ENCODE measurements at places on chromosomes 7 and 10. TPM values are rescaled to one million over a fixed set of nuclear protein-coding genes. Genes with fewer than 3 reads are reported as not detected.
A peak's percentile ranks its signal among the peaks of the same experiment; 100 is the strongest.

The CD36 gene
- 620 TPM for total RNA-seq

The JCAD gene
- total RNA-seq, result 76.7 TPM

The CALML5 gene
- total RNA-seq, result not detected

The GALNT17 gene
- total RNA-seq, result 2.1 TPM

The OGDHL gene
- 8.3 TPM for total RNA-seq

The CACNB2 gene
- 42.7 TPM for total RNA-seq

The SPDYE18 gene
- total RNA-seq, result 0.60 TPM

The HECW1 gene
- total RNA-seq, result not detected

The MAT1A gene
- total RNA-seq, result 0.20 TPM

- DNase-seq, result no peak
These were observed 45.9 kb upstream of the KLF6 start for GRCh38 chr10:3830946-3831345.

DNA sequence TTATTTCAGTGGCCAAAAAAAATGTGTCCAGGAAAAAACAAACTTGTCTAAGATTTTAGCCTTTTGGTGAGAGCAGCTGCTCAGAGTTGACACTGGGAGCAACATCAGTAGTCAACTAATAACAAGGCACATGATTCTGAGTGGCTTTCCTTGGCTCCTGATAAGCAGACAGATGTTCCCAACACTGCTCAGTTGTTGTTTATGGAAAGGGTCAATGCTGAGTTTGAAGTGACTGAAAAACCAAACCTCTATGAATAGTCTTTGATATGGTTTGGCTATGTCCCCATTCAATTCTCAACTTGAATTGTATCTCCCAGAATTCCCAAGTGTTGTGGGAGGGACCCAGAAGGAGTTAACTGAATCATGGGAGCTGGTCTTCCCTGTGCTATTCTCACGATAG lies 12.3 kb downstream of the DYDC1 start:
- DNase-seq, result no peak

DNA sequence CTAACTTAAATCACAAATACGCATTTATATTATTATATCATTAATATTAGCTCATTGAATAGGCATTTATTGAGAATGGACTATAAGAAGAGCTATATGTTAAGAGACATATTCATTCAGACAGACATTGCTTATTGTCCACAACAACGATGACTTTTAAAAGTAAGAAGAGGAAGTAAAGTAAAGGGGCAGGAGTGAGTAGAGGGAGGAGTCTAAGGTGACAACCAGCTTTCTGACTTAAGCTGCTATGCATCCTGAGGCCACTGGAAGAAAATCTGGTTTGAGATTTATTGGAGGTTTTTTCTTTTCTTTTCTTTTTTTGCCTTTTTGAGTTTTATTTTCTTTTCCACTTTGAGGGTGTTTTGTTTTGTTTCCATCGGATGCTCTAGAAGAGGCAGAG lies 723.5 kb downstream of the GRM8 start:
- no peak for DNase-seq

DNA sequence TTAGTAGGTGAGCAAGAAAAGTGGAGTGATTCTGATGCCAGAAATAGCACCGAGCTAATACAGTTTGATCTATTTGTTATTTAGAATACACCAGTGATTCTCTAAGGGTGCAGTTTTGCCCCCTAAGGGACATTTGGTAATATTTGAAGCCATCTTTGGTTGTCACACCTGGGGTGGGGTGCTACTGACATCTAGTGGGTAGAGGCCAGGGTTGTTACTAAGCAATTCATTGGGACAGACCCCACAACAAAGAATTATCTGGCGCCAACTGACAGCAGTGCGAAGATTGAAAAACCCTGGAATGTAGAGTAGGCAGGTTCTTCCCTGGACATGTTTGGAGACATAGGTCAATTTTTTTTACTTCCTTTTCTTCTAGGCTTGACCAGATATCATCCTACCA lies 14.6 kb downstream of the PALS2 start:
- DNase-seq, result no peak

DNA sequence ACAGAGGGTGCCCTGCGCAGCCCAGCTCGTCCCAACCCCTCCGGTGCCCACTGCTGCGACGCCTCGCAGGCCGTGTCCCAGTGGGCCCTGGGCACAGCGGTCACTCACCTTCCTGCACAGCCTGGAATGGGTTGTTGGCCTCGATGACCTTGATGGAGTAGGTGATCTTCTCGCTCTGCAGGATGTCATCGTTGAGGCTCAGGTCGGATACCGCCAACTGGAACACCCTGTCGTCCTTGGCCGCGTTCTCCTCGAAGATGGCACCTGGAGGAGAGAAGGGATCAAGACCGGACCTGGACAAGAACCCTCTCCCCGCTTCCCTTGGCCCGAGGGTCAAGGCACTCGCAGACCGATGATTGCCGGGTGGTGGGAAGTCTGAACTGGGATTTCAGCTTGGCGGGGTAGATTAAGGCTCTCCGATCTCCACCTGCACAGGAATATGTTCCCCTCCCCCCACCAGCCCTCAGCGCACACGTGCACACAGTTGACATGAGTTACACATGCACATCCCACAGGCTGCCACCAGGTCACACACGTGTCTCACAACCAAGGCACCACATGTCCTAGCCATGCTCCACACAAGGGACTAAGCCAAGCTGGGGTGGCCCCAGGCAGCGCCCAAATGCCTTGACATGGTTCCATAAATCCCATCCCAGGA lies 2.6 kb downstream of the GRID1 start:
- DNase-seq, result no peak

DNA sequence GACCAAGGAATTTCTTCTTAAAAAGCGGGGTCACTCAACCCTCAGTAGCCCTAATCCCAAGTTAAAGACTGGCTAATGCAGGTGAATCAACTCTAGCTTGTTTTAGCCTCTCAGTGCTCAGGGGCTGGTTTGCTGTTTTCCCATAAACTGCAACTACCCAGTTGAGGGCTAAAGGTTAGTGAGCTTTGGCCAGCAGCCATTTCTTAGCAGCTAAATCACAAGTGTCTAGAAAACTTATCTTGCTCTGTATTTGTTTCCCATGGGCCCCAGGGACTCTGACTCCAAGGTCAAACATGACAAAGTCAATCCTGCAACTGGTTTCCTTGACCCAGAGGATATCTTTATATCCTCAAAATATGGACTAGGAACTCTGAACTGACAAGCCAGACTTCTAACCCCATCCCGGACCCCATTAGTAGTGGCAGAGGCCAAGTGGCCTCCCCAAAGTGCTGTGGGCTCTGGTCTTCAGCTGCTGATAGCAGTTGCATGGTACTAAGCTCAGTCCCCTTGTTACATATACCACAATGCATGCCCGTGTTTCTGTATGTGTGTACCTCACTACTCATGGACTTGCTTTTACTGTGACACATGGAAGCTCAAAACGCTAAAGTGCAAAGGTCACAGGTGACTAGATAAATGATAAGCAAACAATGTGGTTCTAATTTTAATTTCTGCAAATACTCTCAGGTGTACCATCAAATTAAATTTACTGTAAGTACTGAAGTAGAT lies 793.0 kb upstream of the IGFBP3 start:
- peak; percentile 55 for DNase-seq

GRCh38 chr10:96222441-96222840 lies 48.9 kb downstream of the BLNK start:
- no peak for DNase-seq

DNA sequence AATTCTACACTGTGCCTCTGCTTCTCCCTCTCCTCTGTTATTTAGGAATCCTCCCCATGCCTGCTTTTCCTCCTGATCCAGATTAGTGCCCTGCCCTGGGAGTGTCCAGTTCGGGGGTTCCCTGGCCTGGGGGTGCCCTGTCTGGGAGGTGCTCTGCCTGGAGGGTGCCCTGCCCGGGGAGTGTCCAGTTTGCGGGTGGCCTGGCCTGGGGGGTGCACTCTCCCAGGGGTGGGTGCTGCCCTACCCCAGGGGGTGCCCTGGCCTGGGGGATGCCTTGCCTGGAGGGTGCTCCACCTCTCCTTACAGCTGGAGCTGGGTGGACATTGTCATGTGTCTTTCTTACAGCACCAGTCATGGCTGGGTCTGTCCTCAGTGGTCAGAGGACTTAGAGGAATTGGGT lies 20.2 kb downstream of the RAMP3 start:
- DNase-seq, result peak; percentile 27
